Ureter (tissue), 1 donor: ENCODE measurements at places on chromosomes 16 and 17. TPM values are rescaled to one million over a fixed set of nuclear protein-coding genes. Genes with fewer than 3 reads are reported as not detected.

DNA sequence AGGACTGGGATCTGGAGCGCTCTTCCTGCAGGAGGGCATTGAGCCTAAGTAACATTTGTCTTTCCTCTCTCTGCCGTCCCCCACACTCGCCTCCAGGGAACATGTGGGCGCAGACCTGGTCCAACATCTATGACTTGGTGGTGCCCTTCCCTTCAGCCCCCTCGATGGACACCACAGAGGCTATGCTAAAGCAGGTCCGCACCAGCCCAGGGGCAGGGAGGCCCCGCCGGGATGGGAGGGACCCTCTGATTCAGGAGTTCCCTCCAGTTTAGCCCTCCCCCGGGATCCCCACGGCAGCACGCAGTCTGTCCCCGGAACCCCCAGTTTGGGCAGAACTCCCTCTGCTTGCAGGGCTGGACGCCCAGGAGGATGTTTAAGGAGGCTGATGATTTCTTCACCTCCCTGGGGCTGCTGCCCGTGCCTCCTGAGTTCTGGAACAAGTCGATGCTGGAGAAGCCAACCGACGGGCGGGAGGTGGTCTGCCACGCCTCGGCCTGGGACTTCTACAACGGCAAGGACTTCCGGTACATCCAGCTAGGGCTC, 14.1 kb downstream of the ACE start:
- DNase-seq, result no peak

GRCh38 chr16:23288726-23289512, 13.2 kb upstream of the SCNN1B start:
- DNase-seq, result no peak

- no peak for DNase-seq
Measured at GRCh38 chr17:45905814-45906213, 11.5 kb downstream of the MAPT start.

The NPTX1 gene
- 2.0 TPM for total RNA-seq

DNA sequence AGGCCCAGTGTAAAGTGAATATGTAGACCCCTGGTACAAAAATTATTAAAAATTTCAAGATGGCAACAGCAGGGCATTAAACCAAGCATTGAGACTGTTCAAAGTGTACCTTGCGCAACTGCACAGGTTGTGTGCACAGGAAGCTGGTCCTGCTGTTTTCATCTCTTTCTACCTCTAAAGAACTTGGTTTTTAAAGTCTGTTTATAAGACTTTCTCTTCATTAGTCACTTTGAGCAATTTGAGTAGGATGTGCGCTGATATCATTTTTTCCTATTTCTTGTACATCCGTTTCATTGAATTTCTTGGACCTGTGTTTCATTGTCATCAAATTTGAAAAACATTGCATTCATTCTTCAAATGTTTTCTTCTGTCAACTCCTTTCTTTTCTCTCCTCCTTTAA, 16.8 kb upstream of the PMP22 start:
- no peak for DNase-seq

DNA sequence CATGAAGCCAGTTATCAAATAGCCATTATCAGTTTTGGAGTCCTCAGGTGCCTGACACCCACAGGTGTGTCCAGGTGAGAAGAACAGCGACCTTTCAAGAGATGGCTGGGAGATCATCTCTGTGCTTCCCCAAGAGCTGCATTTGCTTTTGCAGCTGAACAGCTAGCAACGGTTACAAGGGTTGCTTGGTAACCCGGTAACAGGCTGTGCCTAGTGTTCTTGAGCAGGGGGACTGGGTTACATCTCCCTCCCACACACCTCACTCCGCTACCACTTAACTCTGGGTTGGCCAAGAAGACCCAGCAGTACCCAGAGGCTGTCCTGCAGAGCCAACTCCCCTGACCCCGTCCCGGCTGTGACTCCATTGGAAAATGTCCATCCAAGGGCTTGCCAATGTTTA, 147.0 kb downstream of the SLC39A11 start:
- no peak for DNase-seq

The TSPAN10 gene
- 2.5 TPM for total RNA-seq

DNA sequence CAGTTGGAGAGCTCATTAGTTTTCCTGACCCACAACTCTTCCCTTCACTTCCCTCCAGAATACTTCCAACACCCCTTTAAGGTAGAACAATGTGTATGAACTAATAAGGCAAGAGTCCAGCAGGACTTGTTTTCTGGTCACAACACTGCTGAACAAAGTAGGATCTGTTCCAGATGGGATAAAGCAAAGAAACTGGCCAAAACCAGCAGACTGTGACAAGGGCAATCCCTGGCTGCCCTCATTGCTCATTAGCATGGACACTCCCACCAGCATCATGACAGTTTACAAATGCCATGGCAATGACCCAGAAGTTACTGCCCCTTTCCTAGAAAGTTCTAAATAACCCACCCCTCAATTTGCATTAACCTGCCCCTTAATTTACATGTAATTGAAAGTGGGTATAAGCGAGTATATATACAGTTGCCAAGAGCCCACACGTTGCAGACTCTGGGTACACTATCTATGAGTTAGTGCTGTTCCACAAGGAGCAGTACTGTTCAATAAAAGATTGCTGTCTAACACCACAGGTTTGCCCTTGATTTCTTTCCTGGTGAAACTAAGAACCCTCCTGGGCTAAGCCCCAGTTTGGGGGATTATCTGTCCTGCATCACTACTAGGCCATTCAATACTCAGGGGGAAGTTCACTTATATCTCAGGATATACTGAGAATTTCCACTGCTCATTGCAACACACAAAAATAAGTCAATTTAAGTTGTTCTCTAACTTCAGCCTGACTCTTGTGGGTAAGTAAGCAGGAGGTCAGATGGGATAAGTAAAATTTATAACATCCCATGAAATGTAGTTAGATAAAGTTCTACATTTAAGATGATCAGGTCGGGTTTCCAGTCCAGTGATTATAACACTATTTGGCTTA, 82.3 kb downstream of the SSH2 start:
- DNase-seq, result no peak

The ACSM3 gene
- 30.6 TPM for total RNA-seq

The KRT33B gene
- total RNA-seq, result not detected

DNA sequence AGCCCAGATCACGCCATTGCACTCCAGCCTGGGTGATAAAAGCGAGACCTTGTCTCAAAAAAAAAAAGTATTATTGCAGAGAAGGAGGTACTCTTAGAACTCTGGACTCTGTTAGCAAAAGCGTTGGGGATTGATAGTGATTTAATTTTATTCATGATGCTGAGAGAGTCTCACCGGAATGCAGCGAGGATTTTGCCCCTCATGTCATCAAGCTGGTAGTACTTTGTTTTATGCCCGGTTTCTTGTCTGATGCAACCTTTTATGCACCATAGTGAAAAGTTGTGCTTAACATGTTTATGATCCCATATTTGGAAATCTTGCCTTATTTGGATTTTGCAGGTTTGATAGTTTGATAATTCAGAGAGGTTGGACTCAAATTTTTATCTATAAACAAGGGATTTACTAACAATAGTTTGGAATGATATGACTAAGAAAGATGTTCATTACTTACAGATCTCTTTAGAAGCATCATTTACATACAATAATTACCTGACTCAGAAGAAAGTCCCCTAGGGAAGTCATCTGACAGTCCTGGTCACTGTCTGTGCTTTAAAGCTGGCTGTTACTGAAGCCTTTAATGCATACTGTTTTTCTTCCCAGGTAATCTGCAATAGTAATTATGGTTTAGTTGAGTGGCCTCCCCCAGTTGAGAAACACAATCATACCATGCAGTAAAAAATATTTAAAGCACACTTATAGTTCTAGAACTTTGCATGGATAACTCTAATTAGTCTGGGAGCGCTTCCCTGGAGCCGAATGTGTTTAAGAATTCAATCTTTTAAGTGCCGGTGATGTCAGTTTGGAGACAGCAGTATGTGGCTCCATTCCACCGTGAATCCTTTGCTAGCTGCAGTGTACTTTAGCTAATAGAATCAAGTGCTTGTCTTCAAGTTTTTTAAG, 120.9 kb downstream of the PRKCA start:
- no peak for DNase-seq

DNA sequence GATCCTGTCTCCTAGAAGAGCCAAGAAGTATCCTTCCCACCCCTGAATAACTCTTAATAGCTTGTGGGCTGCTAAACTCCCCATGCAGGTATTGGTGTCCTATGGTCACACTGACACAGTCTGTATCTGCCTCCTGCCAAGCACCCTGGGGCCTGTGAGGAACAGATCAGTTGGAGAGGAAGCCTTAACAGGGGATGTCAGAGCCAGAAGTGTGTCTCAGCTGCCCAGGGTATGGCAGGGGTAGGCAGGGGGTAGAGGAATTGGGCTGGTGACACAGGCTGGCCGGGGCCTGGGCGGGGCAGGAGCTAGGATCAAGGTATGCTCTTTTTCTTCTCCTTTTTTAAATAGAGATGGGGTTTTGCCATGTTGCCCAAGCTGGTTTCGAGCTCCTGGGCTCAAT, 44.7 kb downstream of the DDX19A start:
- no peak for DNase-seq

DNA sequence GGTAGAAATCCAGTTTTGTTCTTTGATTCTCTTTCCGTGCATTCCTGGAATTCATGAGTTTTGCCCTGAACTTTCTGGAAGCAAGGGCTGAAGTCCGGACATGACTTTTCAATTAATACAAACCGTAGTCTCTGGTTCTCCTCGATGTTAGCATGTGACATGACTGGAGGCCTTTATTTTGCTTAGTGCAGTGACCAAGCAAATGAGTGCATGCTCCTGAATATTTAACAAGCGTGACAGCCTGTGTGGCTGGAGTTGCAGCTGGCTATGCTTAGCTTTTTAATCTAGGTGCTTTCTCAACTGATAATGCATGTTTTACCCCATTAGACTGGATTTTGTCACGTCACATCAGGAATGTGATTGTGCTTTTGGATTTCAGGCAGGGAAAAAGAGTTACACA, 302.1 kb downstream of the MAP2K6 start:
- DNase-seq, result no peak

The NOD2 gene
- total RNA-seq, result 2.2 TPM

DNA sequence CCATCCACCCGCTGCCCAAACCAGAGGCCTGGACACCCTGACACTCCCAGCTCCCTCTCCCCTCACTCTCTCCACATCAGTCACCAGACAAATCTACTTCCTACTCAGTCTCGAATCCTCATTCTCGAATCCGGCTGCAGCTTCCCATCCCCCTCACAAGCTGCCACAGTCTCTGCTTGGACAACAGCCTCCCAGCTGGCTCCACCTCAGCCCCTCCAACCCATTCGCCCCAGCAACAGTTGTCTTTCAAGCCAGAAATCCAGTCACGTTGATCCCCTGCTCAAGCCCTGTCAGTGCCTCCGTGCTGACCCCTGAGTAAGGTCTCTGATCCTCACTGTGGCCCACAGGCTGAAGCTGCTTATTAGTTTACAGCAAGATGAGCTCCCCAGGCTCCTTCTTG, 44.2 kb upstream of the MTSS2 start:
- DNase-seq, result no peak

- DNase-seq, result no peak
Measured at GRCh38 chr16:14024283-14024682, 46.8 kb upstream of the MRTFB start.

- DNase-seq, result peak; percentile 79
Measured at GRCh38 chr16:89720813-89721545, at the start of the genes VPS9D1 and ZNF276. VPS9D1 (minus strand) TSS chr16:89720898; CDS start chr16:89720861, 37 bp downstream. ZNF276 (plus strand) TSS chr16:89721537; CDS start chr16:89721641, 104 bp downstream.

- no peak for DNase-seq
Measured at GRCh38 chr17:49725452-49726130, 17.8 kb upstream of the SLC35B1 start.

- DNase-seq, result no peak
Measured at GRCh38 chr17:75194879-75195278, 10.6 kb upstream of the NUP85 start.

DNA sequence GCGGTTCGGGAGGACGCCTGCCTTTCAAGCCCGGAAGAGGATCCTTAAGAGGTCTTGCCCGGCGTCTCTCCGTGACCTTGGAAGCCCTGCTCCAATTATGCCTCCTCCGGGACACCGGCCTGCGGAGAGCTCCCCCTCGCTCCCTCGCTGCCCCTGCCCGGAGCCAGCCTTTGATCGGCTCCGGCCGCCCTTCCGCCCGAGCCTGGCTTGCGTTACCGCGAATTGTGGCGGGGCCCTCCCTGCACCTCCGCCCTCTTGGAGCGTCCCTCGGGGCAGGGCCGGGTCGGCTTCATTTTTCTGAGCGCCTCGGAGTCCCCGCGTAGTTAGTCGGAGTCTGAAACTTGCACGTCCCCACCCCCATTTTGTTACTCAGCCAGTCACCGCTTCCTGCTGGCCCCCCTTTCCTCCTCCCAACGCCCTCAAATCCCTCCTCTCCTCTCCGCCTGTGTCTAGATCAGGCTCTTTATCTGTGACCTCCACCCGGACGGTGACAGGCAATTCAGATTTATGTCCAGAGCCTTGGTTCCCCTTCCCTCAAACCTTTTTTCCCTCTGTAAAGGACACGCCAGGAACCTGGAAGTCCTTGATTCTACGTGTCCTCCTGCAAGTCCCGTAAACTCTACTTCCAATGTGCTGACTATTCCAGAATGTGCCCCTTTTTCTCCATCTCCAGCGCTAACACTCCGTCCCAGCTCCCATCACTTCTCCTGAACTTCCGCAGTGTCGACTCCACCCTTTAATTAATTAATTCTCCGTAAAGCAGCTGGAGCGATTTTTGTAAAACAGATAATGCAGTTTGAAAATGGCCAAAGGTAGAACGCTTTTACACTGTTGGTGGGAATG, 569 bp upstream of the RABEP2 start:
- DNase-seq, result peak; percentile 84

The GPR139 gene
- total RNA-seq, result not detected

GRCh38 chr17:75614006-75614405, 19.2 kb upstream of the SMIM5 start:
- no peak for DNase-seq
